ENCODE measurements at places on chromosomes 12 and 14.

DNA sequence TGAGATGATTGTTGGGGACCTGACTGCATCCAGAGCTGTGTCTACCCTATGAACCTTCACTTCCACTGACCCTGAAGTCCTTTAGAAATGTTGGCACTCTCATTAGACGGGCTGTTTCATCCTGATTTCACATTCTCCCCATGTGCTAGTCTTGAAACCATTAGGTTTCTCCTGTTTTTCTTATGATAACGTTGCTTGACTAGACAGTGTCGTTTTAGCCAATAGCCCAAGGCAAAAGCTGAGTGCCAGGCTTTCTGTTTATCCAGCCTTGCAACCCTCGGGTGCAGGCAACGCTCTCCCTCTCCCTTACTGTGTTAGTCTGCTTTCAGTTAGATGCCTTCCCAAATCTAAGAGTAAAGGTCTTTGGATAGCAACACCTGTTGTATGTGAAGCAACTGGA lies 30.1 kb downstream of the DACT1 start:
- DNase-seq: no peak

DNA sequence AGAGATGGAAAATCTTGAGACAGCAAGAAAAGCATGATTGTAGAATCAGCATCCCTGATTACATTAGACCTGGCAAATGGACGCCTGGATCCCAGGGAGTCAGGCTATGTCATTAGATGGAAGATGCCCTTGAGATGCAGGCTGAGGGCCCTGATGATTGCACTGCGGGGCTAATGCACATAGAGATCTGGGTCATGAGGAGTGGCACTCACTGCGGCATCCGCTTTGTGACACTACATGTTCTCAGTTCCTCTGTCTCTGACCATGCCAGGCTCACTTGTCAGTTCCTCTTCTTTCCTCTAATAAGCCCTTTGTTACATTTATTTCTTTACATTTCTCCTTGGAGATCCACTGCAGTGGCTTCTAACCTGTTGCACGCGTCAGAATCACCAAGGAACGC lies 70.1 kb upstream of the GPATCH2L start:
- no peak for DNase-seq

DNA sequence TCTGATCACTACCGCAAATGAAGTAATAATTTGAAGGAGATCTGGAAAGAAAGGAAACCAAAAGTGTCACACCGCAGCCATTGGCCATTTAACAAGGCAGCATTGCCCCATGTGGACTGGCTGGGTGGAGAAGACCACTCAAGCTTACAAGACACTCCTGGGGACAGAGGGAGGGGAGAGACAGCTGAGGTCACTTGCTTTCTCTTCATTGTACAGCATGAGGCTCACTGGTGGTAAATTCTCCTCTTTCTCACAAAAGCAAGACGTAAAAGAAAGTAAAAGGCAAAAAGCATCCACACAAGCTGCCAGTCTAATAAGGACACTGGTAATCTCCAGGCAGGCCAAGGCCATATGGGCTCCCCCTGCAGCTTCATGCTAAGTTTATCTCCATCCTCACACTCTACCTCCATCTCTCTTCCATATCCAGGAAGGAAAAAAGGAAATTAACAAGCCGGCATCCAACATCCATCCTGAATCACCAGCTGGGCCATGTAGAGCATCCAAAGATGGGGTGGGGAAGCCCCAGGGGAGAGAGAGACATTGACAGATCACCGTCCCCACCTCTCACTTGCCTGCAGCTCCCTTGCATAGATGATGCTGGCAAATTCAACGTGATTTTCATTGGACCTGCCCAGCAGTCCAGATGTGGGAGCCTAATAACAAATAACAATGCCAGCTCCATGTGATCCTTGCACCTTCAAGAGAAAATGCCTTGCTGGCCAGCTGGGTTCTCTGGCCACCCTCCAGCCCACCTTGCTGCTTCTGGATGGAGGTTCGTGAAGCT lies 100.6 kb downstream of the DPF3 start:
- no peak for DNase-seq

- DNase-seq: no peak
Measured at GRCh38 chr14:68427550-68427890, 365.3 kb downstream of the ZFP36L1 start.

DNA sequence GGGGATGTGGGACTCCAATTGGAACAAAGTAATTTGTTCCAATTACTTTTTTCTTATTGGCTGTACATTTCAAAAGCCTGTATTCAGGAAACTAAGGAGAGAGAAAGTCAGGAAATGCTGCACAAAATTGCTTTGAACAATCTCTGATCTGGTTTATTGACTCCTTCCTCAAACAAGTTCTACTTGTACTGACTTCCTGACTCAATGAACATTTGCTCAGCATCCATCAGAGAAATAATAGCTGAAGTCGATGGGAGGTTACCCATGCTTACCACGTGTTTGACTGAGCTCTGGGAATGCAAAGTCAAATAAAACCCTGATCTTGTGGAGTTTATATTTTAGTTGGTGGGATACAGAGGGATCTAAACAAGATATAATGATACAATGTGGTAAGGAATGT lies 15.4 kb upstream of the C12orf75 start:
- DNase-seq: no peak

GRCh38 chr14:33039311-33039710 lies 100.6 kb downstream of the NPAS3 start:
- DNase-seq: no peak

DNA sequence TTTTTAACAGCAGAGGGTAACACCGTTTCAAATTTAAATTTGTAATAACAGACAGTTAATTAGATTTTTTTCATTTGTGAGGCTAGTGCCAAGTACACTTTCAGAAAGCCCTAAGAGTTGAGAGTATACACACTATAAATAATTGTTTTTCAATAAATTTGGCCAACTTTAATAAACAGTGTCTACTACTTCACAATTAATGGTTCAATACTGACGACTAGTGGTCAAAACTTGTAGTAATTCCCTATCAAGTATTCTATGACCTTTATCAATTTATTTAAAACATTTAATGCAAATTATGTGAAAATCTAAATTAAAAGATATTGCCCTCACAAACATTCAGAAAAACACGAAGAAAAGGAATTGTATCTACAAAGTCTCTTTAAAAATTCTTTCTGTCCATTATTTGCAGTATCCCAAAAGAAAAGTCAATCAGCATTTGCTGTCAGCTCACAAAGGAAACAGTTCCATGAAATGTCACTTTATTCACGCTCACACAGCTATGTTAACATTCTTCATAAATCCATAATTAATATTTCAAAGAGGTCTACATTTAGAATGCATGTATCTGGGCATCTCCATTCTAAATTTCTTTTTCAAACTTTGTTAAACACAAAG lies 91.2 kb downstream of the CEP128 start:
- DNase-seq: no peak

DNA sequence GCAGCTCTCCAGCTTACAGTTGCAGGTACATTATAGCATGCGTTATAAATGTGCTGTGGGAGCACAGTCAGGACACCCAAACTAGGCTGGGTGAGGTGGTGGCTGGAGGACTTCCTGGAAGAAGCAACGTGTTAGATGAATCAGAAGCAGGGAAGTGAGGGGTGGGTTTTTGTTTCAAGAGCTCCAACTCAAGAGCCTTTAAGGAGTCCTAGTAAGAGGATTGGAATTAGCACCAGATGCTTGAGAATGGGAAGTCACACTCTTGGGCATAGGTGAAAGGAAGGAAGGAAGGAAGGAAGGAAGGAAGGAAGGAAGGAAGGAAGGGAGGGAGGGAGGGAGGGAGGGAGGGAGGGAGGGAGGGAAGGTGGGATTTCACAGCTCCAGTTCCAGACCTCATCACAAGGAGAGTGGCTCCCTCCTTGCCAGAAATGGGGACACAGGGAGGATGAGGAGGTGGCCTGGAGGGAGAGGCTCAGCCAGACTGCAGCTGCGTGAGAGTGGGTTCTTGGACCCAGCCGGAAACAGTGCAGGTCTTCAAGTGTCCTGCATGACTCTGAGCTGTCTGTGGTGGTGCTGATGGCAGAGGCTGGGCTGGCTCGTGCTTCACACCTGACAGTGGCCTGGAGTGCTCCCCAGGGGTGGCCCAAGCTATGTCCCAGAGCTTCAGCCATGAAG lies 115.7 kb upstream of the GSC start:
- DNase-seq: no peak

- DNase-seq: peak; percentile 54
Measured at GRCh38 chr12:117294189-117294603, 67.2 kb downstream of the NOS1 start.

DNA sequence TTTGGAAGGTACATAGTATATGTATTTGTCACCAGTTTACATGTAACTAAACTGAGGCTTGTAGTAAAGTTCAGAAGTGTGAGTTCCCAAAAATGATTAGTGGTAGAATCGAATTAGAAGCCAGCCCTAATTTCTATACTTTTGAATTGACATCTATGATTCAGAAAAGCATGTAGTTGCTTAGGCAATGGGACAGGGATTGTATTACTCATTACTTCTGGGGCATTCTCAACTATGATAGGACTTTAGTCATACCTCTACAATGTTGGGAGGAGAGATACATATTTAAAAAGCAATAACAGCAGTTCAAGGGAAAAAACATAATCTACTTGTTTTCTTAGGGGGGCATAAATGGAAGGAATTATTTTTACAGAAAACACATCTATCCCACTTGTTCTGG lies 277.9 kb upstream of the E2F7 start:
- no peak for DNase-seq

DNA sequence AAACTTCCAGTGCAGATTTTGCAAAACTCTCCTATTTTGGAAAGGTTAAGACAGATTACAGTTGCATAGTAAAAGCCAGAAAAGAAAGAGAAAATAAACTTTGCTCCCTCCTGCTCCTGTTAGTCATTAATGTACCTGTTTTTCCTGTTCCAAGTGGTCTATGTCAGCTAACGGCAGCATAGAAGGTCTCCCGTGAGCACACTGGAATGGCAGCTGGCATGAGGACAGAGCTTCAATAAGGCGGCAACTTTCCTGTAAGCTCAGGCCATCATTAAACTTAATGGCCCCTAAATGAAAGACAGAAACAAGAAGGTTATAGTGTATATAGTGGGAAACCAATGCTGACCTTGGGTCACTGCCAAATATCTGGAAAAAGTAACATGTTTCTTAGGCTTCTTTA lies 16.0 kb downstream of the EIF2B2 start:
- DNase-seq: no peak

Measured in H9 (cell line).